ENCODE measurements at places on chromosomes 7 and 10.

- peak; percentile 34 for DNase-seq
Observed at GRCh38 chr7:51328351-51328801, 11.8 kb upstream of the COBL start.

- no peak for DNase-seq
Observed at GRCh38 chr7:28748933-28749584, 209.1 kb downstream of the TRIL start.

DNA sequence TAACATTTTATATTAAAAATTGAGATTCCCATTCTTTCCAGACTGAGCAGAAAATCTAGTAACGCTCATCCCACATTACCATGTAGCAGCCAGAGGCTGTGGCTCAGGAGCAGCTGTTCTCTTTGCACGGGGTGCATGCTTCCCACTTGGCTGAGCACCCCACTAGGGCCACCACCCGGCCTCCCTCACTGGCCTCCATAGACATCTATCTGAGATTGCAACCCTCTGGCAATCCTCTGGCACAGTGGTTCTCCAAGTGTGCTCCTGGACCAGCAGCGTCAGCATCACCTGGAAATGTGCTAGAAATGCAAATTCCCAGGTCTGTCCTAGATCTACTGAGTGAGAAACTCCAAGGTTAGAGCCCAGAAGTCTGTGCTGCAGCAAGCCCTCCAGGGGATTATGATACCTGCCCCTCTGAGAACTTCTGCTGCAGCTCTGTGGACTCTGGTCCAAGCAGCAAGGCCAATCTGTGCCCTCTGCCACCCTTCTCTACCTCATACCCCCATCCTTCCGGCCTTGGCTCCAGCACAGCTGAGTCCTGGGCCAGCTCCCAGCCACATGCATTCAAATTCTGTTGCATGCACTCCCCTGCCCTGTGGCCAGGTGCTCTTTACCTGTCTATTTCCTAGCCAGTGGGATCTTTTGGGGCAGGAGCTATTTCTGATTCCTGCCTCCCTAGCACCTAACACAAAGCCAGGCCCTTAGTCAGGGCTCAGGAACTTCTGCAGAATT lies 301.5 kb downstream of the GRID1 start:
- no peak for DNase-seq

GRCh38 chr10:114584419-114584818 lies 73.7 kb downstream of the ABLIM1 start:
- DNase-seq: peak; percentile 5

DNA sequence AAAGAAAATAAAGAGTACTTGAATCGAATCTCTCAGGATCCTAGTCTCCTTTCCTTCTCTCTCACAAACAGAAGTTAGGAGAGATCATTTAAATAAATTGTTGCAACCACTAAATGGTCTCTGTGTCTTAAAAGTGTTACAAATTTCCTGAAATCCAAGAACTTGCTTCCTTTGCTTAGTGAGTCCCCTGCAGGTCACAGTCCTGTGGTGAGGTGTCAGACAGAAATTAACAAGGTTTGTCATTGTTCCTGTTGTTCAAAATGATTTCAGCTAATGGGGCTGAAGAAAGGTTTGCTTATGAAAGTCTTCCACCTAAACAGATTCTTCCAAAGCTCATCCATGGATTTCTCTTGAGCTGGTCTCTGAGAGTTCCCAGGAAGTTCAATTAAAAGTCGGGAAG lies 151.6 kb upstream of the SLC26A5 start:
- no peak for DNase-seq

GRCh38 chr10:31083765-31084184 lies 52.1 kb upstream of the ZNF438 start:
- DNase-seq: peak; percentile 38

- DNase-seq: peak; percentile 64
Observed at GRCh38 chr10:88389456-88389855, 193.7 kb downstream of the RNLS start.

DNA sequence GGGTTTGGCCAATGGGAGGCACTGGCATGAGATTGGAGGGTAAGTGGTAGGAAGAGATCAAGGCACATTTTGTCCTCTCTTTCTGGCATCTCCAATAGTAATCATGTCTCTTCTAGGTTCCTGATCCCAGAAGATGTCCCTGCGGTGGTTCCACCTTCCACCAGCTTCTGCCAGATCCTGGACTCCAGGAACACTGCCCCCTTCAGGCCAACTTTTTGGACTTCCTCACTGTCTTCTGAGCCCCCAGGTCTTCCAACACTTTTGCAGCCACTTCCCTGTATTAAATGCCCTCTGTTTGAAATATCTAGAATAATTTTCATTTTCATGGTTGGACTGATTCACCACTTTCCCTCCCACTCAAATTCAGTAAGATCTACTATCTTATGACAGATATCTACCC lies 60.9 kb downstream of the BAMBI start:
- no peak for DNase-seq

DNA sequence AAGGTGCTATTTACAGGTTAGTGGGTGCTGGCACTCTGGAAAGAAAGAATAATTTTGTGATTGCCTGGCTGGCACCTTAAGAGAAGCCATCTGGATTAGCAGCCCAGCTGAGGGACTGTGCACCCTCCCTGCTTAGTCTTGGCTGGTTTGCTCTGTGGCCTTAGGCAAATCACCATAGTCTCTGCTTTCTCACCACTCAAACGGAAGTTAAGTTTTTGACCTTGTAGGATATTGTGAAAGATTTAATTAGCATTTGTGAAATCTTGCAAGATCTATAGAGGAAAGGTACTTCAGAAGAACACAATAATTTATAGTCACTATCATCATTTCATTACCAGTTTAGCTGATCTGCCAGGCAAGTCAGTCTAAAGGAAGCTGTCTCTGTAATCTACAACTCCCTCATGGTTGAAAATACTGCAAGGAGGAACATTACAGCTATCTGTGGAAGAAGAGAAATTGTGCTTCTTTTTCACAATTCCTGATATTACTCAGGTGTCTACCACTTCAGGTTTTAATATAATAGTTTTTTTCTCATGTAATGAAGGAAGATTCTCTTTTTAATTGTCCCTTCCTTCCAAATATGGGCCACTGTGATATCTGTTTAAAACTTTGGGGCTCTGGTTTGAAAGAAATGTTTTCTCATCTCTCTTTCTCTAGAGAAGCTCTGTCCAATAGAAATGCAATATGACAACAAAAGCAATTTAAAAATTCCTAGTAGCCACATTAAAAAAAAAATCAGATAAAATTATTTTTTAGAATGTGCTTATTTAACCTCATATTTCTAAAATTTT lies 219.6 kb downstream of the PTEN start:
- no peak for DNase-seq

DNA sequence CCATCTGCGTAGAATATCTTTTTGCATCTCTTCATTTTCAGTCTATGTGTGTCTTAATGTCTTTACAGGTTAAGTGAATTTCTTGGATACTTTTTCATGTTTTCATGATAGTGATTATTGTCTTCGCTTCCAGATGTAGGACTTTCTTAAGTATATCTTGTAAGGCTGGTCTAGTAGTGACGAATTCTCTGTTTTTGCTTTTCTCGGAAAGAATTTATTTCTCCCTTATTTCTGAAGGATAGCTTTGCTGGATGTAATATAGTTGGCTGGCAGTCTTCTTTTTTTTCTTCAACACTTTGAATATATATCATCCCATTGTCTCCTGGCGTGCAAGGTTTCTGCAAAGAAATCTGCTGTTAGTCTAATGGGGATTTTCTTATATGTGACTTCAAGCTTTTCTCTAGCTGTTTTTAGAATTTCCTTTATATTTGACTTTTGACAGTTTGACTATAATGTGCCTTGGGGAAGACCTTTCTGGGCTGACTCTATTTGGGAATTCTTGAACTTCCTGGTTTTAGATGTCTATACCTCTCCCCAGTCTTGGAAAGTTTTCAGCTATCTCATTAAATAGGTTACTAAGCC lies 14.3 kb downstream of the GTPBP4 start:
- DNase-seq: no peak
